ENCODE measurements at places on chromosomes 6 and 20. TPM values are rescaled to one million over a fixed set of nuclear protein-coding genes. Genes with fewer than 3 reads are reported as not detected.

- no peak for DNase-seq
- no peaks in the 10 kb centered on the region for H3K27me3 ChIP-seq
- no peak overlapping the region for H3K27ac ChIP-seq
- H3K36me3 ChIP-seq, result no peaks in the 10 kb centered on the region
These were observed 260.0 kb upstream of the SUPT3H start for GRCh38 chr6:45637611-45638257.

- H3K27me3 ChIP-seq, result no peaks in the 10 kb centered on the region
- no peak overlapping the region for H3K27ac ChIP-seq
- no peaks in the 10 kb centered on the region for H3K36me3 ChIP-seq
- DNase-seq, result no peak
These were observed 82.3 kb upstream of the BMP2 start for GRCh38 chr20:6685181-6685582.

The FOXP4 gene
- 30.0 TPM for total RNA-seq

DNA sequence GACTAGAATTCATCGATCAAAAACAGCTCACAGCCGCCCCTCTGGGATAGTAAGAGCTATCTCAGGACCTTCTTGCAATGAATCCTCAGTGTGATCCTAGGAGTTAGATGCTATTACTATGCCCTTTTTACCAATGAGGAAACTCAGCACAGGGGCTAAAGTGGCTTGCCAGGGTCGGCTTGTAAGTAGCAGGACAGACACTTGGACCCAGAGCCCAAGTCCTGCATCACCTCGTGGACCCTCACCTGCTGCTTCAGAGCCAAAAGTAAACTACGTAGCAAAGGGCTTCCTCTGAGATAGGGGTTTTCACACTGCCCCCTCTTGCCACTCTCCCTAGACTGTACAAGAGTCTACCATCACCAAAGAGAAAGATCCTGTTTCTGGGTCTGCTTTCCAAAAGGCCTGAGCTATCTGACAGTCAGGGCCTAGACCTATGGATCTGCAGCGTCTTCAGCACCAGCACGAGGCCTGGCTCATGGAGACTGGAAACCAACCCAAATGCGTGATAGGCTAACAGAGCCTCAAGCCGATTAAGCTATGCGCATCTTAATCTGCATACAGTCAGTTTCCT, 172.3 kb downstream of the ANKRD60 start:
- H3K36me3 ChIP-seq, result no peaks in the 10 kb centered on the region
- H3K27ac ChIP-seq, result no peak overlapping the region
- H3K27me3 ChIP-seq, result no peaks in the 10 kb centered on the region
- no peak for DNase-seq

GRCh38 chr6:80341330-80341729, 234.9 kb downstream of the BCKDHB start:
- H3K4me1 ChIP-seq, result no peaks in the 10 kb centered on the region
- no peak overlapping the region for H3K27ac ChIP-seq
- DNase-seq, result no peak
- no peaks in the 10 kb centered on the region for H3K36me3 ChIP-seq
- H3K4me3 ChIP-seq, result no peak overlapping the region

DNA sequence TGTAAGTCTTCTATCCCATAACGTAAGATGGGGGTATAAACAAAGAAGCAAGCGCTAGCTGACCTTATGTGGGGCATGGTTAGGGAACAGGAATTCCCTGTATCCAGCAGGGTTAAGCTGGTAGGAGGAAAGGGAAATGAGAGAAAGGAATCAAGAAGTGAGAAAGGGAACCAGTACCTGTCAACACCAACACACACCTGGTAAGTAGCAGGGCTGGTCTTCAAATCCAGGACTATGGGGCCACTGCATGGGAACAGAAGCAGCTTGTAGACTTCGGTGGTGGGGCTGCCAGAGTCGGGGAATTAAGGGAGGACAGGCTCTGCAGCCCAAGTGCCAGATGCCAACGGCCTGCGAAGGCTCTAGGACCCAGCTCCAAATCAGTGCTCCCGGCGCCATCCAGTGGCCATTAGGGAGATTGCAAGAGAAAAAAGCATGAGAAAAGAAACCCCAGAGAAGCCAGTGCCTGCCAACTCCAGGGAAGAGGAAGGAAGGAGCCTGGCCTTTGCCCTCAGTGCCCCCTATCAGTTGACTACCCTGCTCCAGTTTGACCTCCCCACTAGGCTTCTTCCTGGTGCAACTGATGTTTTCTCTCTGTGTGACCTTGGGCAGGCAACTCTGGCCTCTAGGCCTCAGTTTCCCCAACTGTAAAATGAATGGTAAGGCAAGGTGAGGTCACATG, 15.8 kb upstream of the RBPJL start:
- H3K4me1 ChIP-seq, result peaks cover 25% of the 10 kb centered on the region
- H3K4me3 ChIP-seq, result no peak overlapping the region
- H3K36me3 ChIP-seq, result no peaks in the 10 kb centered on the region
- no peak overlapping the region for H3K27ac ChIP-seq
- peak; percentile 88 for DNase-seq

The ELOVL4 gene
- total RNA-seq, result 0.24 TPM

- H3K36me3 ChIP-seq, result no peaks in the 10 kb centered on the region
- no peak for DNase-seq
- H3K4me1 ChIP-seq, result peaks cover 75% of the 10 kb centered on the region
- H3K27me3 ChIP-seq, result no peaks in the 10 kb centered on the region
These were observed 188.4 kb downstream of the JARID2 start for GRCh38 chr6:15434263-15434662.

The PTPRT gene
- 8.0 TPM for total RNA-seq

GRCh38 chr6:31368461-31368860, 11.5 kb upstream of the HLA-B start:
- DNase-seq, result no peak
- H3K4me3 ChIP-seq, result no peak overlapping the region
- H3K27ac ChIP-seq, result no peak overlapping the region
- no peaks in the 10 kb centered on the region for H3K36me3 ChIP-seq
- peaks cover 10% of the 10 kb centered on the region for H3K4me1 ChIP-seq

GRCh38 chr6:19362396-19362795, 474.8 kb upstream of the ID4 start:
- H3K27ac ChIP-seq, result no peak overlapping the region
- no peak overlapping the region for H3K4me3 ChIP-seq
- no peaks in the 10 kb centered on the region for H3K4me1 ChIP-seq
- H3K27me3 ChIP-seq, result no peaks in the 10 kb centered on the region

The ZBTB46 gene
- total RNA-seq, result 9.9 TPM

DNA sequence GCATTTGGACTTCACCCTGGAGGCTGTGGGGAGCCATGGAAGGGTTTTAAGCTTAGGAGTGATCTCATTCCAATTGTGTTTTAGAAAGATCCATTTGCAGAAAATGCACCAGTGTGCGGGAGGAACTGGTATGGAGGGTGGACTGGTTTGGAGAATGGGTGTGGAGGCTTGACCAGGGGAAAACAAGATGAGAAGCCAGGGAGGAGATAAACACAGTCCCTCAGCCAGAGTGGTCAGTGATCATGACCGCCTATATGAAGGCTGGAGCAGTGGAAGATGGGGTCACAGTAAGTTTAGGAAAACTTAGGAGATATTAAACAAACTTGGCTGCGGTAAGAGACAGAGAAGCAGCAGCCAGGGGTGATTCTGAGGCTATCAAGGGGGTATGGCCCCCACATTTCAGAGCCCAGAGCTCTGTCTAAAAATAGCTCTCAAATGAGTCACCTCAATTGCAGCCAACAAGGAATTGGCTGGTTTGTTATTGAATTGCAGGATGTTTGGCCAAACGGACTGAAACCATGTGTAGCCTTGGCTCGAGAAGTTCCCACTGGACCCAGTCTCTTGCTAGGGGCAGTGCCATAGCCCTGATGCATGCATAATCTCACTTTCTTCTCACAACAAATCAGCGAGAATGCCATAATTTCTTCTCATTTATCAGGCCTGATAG, 159.9 kb upstream of the TOP1 start:
- H3K4me3 ChIP-seq, result no peak overlapping the region
- peaks cover 19% of the 10 kb centered on the region for H3K4me1 ChIP-seq
- DNase-seq, result no peak
- no peaks in the 10 kb centered on the region for H3K36me3 ChIP-seq
- H3K27me3 ChIP-seq, result no peaks in the 10 kb centered on the region

DNA sequence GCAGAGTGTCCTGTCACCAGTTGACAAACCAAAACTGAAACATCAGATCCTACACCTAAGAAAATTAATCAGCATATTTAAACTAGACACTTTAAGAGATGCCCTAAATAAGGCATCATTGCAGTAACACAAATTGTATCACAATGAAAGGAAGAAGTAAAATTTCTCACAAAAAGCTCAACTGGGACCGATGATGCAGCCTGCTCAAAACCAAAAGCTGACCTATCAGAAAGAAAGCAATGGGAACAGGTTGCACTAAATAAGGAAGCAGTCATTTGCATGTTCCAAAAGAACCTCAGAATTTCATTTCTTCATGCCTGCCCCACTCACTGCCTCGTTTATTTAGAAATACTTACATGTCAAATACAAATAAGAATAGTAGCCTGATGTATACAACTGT, 12.1 kb downstream of the HIVEP2 start:
- no peak overlapping the region for H3K27ac ChIP-seq
- no peak for DNase-seq
- H3K27me3 ChIP-seq, result no peaks in the 10 kb centered on the region
- peaks cover 29% of the 10 kb centered on the region for H3K4me1 ChIP-seq
- no peaks in the 10 kb centered on the region for H3K36me3 ChIP-seq

- H3K4me1 ChIP-seq, result no peaks in the 10 kb centered on the region
- no peaks in the 10 kb centered on the region for H3K36me3 ChIP-seq
- H3K27me3 ChIP-seq, result no peaks in the 10 kb centered on the region
- DNase-seq, result no peak
These were observed 115.8 kb upstream of the FLRT3 start for GRCh38 chr20:14453259-14453658.

GRCh38 chr20:57785061-57785460, 75.2 kb upstream of the PMEPA1 start:
- no peak for DNase-seq
- no peaks in the 10 kb centered on the region for H3K27me3 ChIP-seq
- H3K27ac ChIP-seq, result no peak overlapping the region
- no peaks in the 10 kb centered on the region for H3K4me1 ChIP-seq
- no peaks in the 10 kb centered on the region for H3K36me3 ChIP-seq
- no peak overlapping the region for H3K4me3 ChIP-seq

The PTCRA gene
- total RNA-seq, result 9.8 TPM

- H3K4me1 ChIP-seq, result no peaks in the 10 kb centered on the region
- H3K27me3 ChIP-seq, result no peaks in the 10 kb centered on the region
- no peaks in the 10 kb centered on the region for H3K36me3 ChIP-seq
- no peak overlapping the region for H3K27ac ChIP-seq
These were observed 12.5 kb upstream of the HLA-DRA start for GRCh38 chr6:32427218-32427617.

The GMPR gene
- 22.5 TPM for total RNA-seq

- H3K4me1 ChIP-seq, result no peaks in the 10 kb centered on the region
- no peak overlapping the region for H3K4me3 ChIP-seq
- peaks cover 39% of the 10 kb centered on the region for H3K36me3 ChIP-seq
- H3K27me3 ChIP-seq, result no peaks in the 10 kb centered on the region
These were observed 52.4 kb upstream of the SIM1 start for GRCh38 chr6:100517106-100517505.

- H3K27me3 ChIP-seq, result no peaks in the 10 kb centered on the region
- peak overlapping the region; percentile 71 for H3K27ac ChIP-seq
- peaks cover 62% of the 10 kb centered on the region for H3K4me1 ChIP-seq
- DNase-seq, result peak; percentile 72
- H3K4me3 ChIP-seq, result peak overlapping the region; percentile 26
These were observed 67.7 kb downstream of the PHACTR2 start for GRCh38 chr6:143745166-143746133.

- no peak overlapping the region for H3K27ac ChIP-seq
- DNase-seq, result no peak
- H3K4me3 ChIP-seq, result no peak overlapping the region
- H3K4me1 ChIP-seq, result no peaks in the 10 kb centered on the region
- no peaks in the 10 kb centered on the region for H3K27me3 ChIP-seq
- H3K36me3 ChIP-seq, result no peaks in the 10 kb centered on the region
These were observed 38.5 kb downstream of the PKIB start for GRCh38 chr6:122648726-122649125.

- no peaks in the 10 kb centered on the region for H3K36me3 ChIP-seq
- no peak overlapping the region for H3K27ac ChIP-seq
- peaks cover 25% of the 10 kb centered on the region for H3K4me1 ChIP-seq
- H3K4me3 ChIP-seq, result no peak overlapping the region
- DNase-seq, result no peak
- no peaks in the 10 kb centered on the region for H3K27me3 ChIP-seq
These were observed 192.2 kb downstream of the GMPR start for GRCh38 chr6:16430391-16431089.

DNA sequence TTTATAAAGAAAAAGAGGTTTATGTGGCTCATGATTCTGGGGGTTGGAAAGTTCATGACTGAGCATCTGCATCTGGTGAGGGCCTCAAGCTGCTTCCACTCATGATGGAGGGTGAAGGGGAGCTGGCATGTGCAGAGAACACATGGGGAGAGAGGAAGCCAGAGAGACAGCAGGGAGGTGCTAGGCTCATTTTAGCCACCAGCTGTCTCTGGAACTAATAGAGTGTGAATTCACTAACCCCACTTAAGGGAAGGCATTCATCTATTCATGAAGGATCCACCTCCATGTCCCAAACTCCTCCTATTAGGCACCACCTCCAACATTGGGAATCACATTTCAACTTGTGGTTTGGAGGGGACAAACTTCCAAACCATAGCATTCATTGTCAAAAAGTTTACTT, 137.3 kb upstream of the PMEPA1 start:
- H3K27me3 ChIP-seq, result no peaks in the 10 kb centered on the region
- H3K27ac ChIP-seq, result no peak overlapping the region
- H3K4me1 ChIP-seq, result no peaks in the 10 kb centered on the region
- DNase-seq, result no peak

DNA sequence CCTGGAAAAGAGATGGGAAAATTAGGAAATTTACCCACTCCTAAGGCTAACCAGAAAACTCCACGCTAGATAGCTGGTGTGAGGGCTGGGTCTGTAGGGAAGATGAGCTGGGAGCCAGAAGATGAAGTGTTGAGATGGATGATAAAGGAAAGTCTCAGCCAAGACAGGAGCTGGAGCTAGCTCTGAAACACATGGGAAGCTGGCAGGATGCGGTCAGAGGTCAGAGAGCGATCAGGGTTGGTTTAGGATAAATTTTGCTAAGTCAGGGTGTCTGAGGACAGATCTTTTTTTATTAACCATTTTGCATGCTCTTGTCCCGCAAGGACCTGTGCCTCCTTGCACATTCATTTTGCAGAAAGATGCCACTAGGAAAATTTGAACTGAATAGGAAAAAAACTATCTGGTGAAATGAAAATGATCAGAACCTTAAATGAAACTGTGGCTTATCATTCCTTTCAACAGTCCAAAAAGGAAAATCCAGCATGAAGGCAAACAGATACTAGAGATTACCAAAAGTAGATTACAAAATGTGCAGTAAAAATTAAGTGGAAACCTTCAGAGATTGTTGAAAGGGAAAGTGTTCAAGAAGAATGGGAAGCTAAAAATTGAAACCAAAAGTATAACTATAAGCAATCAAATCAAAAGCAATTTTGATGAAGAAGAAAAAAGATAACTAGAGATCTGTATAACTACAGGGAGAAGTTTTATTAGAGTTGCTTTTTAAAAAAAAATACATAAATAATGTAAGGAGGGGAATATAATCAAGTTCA, 10.7 kb upstream of the EDN1 start:
- H3K4me1 ChIP-seq, result no peaks in the 10 kb centered on the region
- H3K36me3 ChIP-seq, result no peaks in the 10 kb centered on the region
- H3K27ac ChIP-seq, result no peak overlapping the region
- no peak overlapping the region for H3K4me3 ChIP-seq

DNA sequence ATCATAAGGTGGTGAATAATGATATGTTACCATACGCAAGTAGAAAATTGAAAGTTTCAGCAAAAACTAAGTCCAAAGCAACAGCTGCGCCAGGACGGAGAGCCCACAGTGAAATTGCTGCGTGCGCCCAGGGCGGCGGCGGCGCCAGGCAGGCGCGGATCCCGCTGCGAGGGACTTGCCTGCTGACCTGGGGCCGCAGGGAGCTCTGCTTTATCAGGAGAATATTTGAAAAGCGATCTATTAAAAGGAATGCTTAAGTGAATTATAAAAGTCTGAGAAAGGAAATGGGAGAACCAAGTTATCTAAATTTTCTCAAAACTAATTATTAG, 85.4 kb downstream of the THBS2 start:
- no peaks in the 10 kb centered on the region for H3K4me1 ChIP-seq
- no peak overlapping the region for H3K4me3 ChIP-seq
- H3K27me3 ChIP-seq, result no peaks in the 10 kb centered on the region
- H3K27ac ChIP-seq, result peak overlapping the region; percentile 18

All from lower lobe of right lung (tissue), 2 donors.